ENCODE measurements at places on chromosomes 3 and 15. TPM values are rescaled to one million over a fixed set of nuclear protein-coding genes. Genes with fewer than 3 reads are reported as not detected.

- no peak overlapping the region for H3K27ac ChIP-seq
- no peak for DNase-seq
- no peaks in the 10 kb centered on the region for H3K4me1 ChIP-seq
- no peak overlapping the region for H3K4me3 ChIP-seq
These were observed 84.2 kb downstream of the SEC22A start for GRCh38 chr3:123285931-123286307.

- H3K27me3 ChIP-seq = no peaks in the 10 kb centered on the region
- H3K36me3 ChIP-seq = no peaks in the 10 kb centered on the region
- H3K4me1 ChIP-seq = peaks cover 4% of the 10 kb centered on the region
- DNase-seq = no peak
These were observed 103.1 kb downstream of the TMEM266 start for GRCh38 chr15:76162784-76163456.

PLSCR4 gene
- total RNA-seq = 9.3 TPM

DNA sequence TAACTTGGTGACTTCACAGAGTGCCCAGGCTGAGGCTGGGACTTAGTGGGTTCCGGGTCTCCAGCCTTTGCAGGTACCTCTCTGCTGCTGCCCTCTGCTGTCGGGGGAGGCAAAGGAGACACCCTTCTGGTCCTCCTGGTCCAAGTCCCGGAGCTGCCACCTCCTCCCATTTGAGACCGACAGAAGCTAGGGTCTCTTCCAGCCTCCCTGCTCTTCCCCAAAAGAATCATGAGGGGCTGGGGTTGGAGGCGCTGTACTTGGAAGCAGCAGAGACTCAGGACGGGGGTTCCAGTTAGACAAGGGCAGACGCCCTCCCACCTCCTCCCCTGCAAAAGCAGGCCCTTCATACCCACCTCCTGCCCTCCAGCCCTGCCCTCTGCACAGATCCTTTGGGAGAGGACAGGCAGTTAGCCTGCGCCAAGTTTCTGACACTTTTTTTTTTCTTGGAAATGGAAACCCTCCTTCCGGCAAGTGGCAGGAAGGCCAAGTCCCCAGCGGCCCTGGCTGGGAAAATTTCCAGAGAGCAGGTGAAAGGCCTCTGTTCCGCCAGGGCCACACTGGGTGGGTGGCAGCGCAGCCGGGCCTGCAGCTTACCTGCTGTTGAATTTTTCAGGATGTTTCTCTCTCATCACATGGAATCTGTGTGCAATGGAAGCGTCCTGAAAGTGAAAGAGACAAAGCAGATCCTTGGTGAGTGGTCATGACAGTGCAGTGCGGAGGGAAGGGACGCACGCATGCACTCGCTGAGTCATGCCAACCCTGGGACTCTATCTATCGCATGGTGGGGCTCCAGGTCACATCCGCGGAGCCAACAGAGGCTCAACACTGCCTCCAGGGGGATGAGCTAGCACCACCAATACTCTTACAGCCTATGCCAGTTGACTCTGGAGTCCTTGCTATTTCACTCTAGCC, 119.9 kb downstream of the DGKG start:
- H3K36me3 ChIP-seq = no peaks in the 10 kb centered on the region
- no peaks in the 10 kb centered on the region for H3K4me1 ChIP-seq
- no peak overlapping the region for H3K27ac ChIP-seq

DNA sequence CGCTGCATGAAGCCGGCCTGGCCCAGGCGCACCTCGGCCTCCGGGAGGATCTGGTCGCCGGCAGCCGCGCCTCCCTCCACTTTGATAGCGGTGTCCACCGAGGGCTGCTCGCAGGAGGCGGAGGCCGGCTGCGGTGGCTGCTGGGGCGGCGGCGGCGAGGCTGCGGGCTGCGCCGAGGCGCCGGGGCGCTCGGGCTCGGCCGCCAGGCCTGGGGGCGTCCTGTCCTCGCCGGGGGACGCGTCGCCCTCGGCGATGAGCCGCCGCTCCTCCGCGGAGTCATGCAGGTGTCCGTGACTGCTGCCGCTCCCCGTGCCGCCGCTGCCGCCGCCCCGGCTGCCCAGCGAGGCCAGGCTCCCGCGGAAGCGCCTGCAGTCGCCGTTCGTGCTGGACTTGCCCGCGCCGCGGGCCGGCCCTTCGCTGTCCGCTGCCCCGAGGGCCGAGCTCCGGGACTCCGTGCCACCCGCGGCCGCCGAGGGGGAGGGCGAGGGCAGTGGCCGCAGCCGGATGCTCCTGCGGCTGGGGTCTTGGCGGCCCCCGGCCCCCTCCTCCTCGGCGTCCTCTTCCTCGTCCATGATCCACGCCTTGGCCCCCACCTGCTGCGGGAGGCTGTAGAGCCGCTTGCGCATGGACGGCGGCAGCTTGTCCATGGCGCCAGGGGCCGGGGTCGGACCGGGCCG, 996 bp downstream of the HCN4 start:
- peaks cover 4% of the 10 kb centered on the region for H3K4me1 ChIP-seq
- no peaks in the 10 kb centered on the region for H3K36me3 ChIP-seq
- H3K27ac ChIP-seq = no peak overlapping the region
- DNase-seq = peak; percentile 77

GRCh38 chr3:192818126-192818525, 90.8 kb upstream of the FGF12 start:
- no peak overlapping the region for H3K27ac ChIP-seq
- H3K4me1 ChIP-seq = no peaks in the 10 kb centered on the region
- H3K27me3 ChIP-seq = no peaks in the 10 kb centered on the region
- H3K4me3 ChIP-seq = no peak overlapping the region

RTP1 gene
- total RNA-seq = 1.4 TPM

- no peak for DNase-seq
- no peak overlapping the region for H3K4me3 ChIP-seq
- H3K27me3 ChIP-seq = peaks cover 5% of the 10 kb centered on the region
- H3K4me1 ChIP-seq = no peaks in the 10 kb centered on the region
- no peaks in the 10 kb centered on the region for H3K36me3 ChIP-seq
These were observed 77.7 kb upstream of the NUDT16 start for GRCh38 chr3:131303848-131304247.

DNA sequence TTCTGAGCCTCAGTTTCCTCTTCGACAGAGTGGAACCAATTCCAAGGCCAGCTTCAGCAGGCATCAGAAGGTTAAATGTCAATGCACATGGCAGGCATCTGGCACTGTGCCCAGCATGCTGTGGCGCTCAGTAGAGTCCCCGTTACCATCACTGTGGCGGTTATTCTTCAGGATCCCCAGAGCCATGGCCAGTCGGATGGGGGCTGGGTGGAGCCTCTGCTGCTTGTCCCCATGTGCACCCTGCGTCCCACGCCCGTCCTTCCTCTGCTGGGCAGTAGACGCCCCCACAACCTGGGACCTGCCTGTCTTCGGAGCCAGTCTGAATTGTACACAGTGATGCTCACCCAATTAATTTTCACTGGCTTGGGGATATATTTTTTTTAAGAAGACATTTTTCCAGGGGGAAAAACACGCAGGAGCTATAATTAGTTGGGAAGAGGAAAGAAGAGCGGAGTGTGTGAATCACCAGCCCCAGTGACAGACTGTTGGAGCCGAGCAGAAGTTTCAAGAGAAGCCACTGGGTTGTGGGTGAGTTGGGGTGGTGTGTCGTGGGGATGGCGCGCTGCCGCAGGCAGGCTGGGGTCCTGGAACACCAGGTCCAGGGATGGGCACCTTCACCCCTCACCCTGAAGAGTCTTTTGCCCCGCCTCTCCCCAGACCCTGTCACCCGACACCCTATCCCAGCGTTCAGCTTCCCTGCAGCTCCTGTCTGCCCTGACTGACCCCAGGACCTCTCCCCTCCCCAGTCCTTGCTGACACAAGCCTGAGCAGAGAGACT, 26.8 kb upstream of the RPL29 start:
- no peaks in the 10 kb centered on the region for H3K27me3 ChIP-seq
- H3K36me3 ChIP-seq = no peaks in the 10 kb centered on the region
- DNase-seq = no peak

DNA sequence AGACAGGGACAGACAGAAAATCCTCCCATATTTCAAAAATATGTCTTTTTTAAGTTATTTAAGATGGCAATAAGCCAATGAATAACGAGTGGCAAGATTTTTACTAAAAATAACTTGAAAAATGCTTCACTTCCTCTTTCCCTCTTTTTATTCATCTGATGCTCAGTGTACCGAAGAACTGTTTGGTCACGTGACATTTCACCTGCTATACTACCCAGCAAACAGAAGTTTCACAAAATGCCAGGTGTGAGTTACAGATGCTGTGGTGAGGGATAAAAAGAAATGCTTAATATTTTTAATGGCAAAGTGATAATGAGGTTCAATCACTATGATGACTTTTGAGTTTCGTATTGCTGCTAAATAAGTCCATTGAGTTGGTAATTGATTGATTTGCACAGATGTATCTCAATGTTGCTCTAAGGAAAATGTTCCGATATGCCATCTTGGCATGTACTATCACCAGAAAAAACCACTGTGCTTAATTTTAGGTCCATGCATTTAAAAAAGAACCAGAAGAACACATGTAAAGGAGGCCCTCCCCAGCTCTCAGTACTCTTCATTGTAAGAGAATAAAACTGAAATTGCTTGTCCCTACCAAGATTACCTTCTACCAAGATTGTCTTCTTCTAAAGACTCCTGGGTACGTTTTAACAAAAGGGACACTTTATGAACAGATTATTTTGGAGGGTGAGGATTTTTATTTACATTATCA, 26.0 kb upstream of the SEC62 start:
- H3K4me1 ChIP-seq = no peaks in the 10 kb centered on the region
- H3K27ac ChIP-seq = no peak overlapping the region
- DNase-seq = no peak
- H3K36me3 ChIP-seq = no peaks in the 10 kb centered on the region
- H3K27me3 ChIP-seq = no peaks in the 10 kb centered on the region
- H3K4me3 ChIP-seq = no peak overlapping the region

ESYT3 gene
- total RNA-seq = 6.8 TPM

All from endodermal cell (in vitro differentiated cells).